Activated naive CD4-positive, alpha-beta T cell (primary cell): ENCODE measurements at places on chromosomes 3 and 15.

DNA sequence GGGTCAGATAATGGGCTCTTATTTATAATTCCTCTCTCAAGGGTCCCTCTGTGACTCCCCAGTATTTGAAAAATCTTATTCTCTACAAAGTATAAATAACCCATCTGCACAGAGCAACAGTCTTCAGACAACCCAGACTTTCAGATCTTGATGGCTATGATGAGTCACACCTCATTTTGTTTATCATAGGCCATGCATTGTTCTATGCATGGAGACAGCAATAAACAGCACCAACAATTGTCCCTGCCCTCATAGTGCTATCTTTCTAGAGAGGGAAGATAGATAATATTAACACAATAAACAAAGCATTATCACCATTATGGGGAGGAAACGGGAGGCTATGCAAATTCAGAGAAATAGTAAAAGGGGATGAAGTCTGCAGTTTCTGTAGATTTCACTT lies 13.4 kb downstream of the FHIT start:
- no peak for DNase-seq

GRCh38 chr3:16533928-16534574 lies 20.6 kb upstream of the RFTN1 start:
- DNase-seq = no peak

DNA sequence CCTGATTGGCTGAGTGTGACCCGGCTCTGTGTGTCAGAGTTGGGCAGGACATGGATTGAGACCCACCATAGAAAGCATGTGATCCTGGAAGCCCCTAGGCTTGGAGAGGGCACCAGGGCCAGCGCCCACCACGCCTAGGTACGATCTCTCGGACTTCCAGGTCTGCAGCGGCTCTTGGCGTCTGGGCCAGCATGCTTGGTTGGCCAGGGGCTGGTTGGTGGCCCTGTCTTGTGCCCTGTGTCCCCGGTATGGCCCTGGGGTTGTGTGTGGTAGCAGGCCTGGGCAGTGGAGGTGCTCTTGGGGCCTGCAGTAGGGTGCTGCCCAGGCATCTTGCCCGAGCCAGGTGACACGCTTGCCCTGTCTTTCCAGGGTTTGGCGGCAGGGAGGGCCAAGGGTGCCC lies 210.6 kb downstream of the UBE3A start:
- no peak for DNase-seq

DNA sequence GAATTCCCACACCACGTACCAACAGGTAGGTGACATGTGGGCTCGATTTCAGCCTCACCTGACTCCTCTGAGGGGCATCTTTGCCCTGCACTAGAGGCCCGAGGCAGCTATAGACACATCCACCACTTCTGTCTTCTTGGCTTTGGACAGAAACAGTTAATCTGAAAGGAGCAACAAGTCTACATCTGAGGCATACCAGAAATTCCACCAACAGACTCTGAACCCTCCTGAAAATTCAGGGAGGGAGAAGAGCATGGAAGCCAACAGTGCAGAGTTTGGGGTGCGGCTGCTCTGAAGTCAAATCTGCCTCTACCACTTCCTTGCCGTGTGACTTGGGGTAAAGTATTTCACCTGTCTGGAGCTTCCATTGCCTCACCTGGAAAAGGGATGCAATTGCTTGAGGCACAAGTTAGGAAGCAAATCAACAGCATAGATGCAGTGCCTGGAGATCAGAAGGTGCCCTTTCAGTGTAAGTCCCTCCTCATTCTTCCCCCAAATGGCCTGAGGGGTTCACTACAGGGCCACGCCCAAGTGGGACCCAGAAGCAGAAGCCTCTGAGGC lies 119.8 kb downstream of the SHQ1 start:
- no peak for DNase-seq

DNA sequence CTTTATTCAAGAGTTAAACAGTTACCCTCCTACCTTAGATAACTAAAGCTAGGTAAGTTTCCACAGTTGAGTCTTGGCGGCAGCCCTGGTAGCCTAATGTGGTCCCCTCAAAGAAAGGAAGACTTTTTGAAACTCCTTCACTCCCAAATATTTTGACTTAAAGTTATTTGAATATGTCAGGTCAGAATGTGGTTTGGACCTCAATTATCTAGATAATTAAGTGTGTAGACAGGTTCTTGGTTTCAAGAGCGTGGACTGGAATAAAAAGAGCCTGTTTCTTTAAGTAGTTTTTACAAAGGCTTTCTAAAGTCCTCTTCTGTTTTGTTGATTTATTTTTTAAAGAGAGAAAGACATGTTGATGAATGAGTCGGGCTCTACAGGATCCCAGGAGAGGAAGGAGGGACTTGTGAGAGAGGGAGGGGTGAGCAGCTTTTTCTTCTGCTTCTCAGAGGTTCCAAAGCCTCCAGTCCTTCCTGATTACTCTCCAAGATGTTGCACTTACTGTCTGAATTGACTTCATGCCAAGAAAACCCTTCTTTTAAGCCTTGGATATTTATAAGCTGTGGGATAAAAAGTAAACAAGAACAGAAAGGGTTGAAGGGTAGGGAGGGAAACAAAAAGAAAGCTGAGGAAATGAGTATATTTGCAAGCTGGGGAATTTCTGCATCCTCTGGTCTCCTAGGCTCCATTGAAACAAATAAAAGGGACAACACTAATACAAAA lies 457.4 kb downstream of the IGSF11 start:
- no peak for DNase-seq

- DNase-seq = no peak
These were observed 29.4 kb upstream of the SLCO2A1 start for GRCh38 chr3:134059035-134059601.

- no peak for DNase-seq
These were observed 12.8 kb downstream of the CPB1 start for GRCh38 chr3:148840451-148840850.

GRCh38 chr3:87318617-87319021 lies 42.2 kb upstream of the POU1F1 start:
- DNase-seq = no peak

GRCh38 chr15:91548549-91548948 lies 305.0 kb upstream of the SLCO3A1 start:
- no peak for DNase-seq

- DNase-seq = peak; percentile 13
These were observed 36.8 kb upstream of the KLHL25 start for GRCh38 chr15:85831415-85832113.

GRCh38 chr15:44570361-44570760 lies 33.4 kb downstream of the EIF3J start:
- DNase-seq = no peak

DNA sequence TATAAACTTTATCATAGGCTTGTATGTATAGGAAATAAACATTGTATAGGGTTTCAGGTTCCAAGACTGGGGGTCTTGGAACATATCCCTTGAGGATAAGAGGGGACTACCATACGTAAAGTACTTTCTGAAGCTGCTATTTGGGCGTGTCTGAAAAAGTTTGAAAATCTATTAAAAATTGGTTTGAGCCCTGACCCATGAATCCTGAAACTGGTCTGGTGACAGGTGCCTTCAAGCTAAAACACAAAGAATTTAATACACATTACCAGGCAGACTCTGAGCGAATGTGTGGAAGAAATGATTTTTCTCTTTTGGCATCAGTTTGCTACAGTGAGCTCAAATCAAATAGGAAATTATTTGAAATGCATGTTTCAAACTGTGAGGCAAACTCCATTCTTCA lies 16.3 kb downstream of the TF start:
- no peak for DNase-seq

DNA sequence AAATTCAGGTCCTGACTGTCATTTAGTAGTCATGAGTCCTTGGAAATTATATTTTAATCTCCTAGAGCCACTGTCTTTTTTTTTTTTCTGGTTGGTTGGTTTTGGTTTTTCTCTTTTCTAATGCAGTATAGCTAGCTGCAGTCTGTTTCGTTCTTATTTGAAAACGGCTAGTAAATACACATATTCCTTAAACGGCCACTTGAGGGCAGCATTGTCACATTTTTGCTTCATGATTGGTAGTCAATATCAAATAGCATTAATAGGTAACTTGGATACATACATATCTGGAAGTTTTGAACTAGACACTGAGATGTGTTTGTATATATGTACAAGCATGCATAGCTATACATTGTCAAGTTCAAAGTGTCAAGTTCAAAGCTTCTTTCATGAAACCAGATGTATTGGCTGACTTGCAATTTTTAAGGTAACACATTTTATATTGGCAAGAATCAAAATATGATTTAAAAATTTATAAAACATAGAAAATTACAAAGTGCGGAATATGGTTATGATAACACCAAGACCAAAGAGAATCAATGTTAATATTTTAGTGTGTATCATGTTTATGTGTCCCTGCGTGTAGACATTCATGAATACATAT lies 22.5 kb downstream of the GABRA5 start:
- DNase-seq = no peak

- no peak for DNase-seq
These were observed 818.6 kb downstream of the EPHA3 start for GRCh38 chr3:89925976-89926375.

GRCh38 chr3:166510382-166510781 lies 673.2 kb upstream of the BCHE start:
- no peak for DNase-seq

DNA sequence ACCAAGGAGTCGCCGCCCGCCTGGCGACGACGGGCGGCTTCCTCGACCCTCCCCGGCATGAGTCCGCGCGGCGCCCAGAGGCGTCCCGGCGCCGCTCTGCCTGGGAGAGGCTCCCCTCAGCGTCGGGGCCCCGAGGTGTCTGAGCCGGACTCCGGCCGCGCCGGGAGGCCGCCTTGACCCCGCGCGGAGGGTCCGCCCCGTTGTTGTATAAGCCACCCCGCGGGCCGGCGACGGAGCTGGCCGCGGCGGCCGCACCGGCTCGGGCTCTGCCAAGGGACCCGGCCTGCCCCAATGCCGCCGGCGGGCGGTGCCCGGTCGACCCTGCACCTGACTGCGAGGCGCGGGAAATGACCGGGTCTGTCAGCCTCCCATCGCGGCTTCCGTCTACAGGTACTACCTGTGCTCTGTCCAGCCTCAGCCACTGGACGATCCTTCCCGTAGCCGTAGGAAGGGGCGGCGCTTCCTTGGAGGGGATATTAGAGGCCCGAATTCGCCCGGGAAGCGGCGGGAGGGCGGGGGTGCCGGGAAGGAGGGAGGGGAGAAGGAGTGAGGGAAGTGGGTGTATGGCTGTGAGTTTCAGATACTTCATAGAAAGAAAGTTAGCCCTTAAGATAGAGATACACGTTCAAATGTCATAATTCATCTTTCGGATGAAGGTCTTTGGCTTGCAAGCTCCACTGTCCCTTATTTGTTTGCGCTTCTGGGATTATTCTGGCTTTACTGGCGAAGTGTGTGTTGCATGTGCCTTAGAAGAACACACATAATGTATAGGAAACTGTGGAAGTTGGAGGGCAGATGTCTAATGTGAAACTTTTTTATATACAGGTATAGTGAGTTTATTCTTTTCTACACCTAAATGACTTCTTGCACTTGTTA lies 620 bp downstream of the ABHD5 start:
- DNase-seq = peak; percentile 22

- no peak for DNase-seq
These were observed 8.8 kb downstream of the ANAPC13 start for GRCh38 chr3:134477002-134477401.

DNA sequence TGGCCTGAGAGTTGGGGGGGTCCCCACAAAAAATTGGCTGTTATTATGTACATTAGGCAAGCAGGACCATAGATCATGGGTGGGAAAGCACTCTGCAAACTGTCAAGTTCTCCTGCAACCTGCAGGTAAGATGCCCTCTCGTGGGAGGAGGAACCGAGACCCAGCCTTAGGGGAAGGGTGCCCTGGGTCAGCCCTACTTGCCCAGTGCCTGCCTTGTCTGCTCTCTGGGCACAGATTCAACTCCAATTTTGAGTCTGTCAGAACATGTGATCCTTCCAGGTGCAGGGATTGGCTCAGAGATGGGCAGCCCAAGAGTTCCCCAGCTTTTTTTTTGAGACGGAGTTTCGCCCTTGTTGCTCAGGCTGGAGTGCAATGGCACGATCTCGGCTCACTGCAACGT lies 99.2 kb downstream of the PLXNA1 start:
- DNase-seq = no peak

DNA sequence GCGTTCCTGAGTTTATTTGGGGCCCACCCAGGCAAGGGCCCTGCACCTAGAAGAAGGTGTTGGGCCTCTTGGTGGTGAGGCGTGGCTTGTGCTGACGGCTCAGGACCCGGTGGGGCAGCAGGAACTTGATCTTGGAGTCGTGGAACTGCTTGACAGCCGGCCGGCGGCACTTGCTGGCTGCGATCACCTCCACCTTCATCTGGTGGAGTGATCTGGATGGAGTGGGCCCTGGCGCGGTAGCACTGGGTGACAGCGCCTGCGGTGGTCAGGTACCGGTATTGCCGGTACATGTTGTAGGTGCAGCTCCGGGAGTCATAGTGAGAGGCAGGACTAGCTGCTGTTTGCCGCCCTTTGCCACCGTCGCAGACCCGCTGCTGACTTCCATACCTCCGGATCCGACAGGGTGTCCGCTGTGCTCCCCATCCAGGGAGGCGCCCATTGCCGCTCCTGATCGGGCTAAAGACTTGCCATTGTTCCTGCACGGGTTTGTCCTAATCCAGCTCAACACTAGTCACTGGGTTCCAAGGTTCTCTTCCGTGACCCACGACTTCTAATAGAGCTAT lies 136.8 kb downstream of the ANO10 start:
- no peak for DNase-seq

DNA sequence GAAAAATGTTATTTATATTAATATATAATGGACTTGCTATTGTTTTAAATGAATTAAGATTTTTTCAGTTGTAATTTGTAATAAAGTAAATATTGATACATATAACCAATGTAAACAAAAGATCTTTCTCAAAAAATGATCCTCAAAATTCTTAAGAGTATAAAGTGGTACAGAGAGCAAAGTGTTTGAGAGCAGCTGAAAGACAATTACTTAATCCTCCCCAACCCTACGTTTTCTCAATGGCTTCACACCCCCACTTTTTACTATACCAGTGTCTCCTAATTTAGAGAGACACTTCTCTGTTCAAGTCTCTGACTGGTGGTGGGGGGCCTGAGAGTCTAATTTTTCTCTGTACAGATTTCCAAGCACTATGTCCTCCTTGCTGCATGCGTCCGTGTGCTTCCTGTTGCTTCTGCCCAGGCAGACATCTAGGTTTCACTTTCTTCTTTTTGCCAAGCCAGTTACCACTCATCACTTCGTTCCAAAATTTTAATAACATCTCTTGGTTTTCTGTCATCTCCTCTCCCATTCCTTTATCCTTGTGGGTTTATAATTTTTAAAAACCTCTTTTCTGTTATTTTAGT lies 276.3 kb upstream of the DNAJC19 start:
- no peak for DNase-seq

DNA sequence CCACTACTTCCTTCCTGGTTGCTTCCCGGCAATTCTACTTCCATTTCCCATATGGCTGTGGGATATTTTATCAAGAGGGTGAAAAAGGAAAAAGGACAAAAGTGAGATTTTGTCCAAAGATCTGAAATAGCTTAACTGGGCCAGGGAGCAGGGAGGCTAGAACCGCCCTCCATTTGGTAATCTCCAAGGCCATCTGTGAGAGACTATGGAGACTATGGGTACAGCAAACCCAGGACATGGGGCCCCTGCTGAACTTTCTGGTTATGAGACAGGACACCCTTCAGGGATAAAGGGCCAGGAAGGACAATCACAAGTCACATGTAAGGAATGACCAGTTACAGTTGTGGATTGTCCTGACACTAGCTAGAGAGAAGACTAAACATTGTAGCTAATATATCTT lies 24.3 kb downstream of the ZSCAN2 start:
- DNase-seq = no peak
